ENCODE measurements at places on chromosomes 1 and 21.

DNA sequence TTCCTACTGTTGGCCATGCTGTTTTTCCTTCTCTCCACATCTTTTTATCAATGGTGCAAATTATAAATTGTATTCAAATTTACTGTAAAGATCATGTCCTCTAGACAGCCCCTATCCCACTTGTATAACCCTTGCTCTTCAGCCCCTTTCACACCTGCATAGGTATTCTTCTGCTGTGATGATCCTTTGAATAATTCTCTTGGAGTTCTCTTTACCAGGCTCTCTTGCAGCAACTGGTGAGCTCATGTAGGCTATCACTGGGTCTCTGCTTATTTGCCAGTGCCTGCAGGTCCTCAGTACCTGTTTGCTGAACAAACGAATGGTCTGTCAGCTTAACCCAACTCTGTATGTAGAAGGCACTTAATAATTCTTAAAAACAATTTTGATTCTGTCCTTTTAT is 8.2 kb downstream of the PTPRC start:
- DNase-seq, result no peak

GRCh38 chr1:5856246-5856815 is 135.9 kb downstream of the NPHP4 start:
- DNase-seq, result no peak

DNA sequence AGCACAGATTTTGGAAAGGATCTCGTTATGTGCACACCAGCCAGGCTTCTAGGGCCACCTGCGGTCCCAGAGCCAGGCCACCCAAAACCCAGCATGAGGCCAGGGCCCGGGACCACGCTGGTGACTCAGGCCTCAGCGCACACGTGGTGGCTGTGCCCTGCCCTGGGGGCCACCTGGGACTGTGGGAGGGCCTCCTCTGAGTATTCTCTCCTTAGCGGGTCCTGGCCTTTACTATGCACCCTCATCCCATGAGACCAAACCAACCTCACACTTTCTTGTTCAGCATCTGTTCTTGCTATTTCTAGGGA is 9.9 kb downstream of the WNT9A start:
- no peak for DNase-seq

DNA sequence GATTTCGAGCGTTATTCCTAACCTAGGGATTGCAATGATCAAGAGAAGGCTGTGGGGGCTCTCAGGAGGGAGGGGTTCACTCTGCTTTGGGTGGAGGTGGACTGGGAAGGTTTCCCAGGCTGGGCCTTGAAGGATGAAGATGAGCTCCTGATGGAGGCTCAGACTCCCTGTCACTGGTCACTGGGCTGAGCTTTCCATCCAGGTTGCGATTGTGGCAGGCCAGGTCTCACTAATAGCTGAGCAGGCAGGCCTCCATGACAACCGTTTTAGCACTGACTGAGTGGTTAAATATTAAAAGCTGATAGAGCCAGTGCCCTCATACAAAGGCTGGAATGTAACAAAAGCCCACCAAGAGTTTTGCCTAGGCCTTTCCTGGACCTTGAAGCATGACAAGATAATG is 36.2 kb upstream of the EFCAB14 start:
- DNase-seq, result no peak

GRCh38 chr1:220226752-220227151 is 45.5 kb downstream of the RAB3GAP2 start:
- DNase-seq, result no peak

All from activated CD8-positive, alpha-beta memory T cell treated with anti-CD3 and anti-CD28 coated beads for 1 hour (primary cell).